ENCODE measurements at places on chromosomes 3 and 15. TPM values are rescaled to one million over a fixed set of nuclear protein-coding genes. Genes with fewer than 3 reads are reported as not detected.

The PSMD6 gene
- 136 TPM for total RNA-seq

The GASK1A gene
- total RNA-seq: not detected

The IL17RB gene
- total RNA-seq: 2.1 TPM

The RPS27L gene
- total RNA-seq: 214 TPM

The GPR149 gene
- total RNA-seq: not detected

The TOMM70 gene
- total RNA-seq: 64.5 TPM

The GP9 gene
- not detected for total RNA-seq

DNA sequence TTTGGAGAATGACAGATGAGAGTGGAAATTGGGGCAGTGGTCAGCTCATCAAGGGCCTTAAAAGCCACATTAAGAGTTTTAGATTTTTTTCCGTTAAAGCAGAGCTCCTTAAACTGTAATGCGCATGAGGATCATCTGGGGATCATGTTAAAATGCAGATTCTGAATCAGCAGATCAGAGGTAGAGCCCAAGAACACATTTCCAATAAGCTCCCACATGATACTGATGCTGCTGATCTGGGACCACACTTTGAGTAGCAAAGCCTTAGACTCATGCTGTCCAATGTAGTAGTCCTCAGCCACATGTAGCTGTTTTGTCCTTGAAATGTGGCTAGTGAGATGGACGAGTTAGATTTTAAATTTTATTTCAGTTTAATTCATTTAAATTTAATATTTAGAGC, 26.3 kb upstream of the POMGNT2 start:
- no peak for DNase-seq

DNA sequence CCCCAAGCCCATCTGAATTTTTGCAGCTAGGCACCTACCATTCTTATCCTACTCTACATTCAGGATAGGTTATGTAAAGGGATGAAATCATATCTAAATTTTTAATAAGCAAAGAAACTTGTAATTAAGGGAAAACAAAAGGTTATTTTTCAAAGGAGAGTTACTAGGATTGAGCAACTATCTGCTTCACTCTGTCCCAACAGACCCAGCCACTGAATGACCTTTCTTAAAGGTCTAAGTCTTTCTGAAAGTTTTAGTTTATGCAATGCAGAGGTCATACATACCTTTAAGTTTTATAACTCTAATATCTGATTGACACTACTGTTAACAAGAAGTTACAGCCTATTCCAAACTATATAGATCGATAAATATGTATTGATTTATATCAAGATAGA, 209.2 kb upstream of the CTNNB1 start:
- DNase-seq: no peak

DNA sequence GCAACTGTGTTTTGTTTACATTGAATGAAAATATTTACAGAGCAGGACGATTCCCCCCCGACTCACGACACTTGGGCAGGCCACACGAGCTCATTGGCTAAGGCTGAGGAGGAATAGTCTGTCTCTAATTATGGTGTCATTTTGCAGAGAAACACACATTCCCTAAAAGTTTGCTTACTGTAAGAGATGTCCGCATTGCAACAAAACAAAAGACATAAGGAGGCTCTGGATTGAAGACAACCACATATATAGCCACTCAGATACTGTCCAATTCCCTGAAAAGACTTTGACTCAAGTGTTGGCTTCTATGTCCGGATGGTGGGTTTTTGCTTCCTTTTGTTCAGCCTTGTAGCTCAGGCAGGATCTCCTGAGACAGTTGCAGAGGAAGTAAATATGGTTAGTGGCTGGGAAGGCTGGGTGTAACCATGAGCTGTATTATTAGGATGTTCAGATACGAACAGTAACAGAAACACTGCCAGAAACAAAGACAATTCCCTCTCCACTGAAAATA, 170.4 kb downstream of the KLHL25 start:
- no peak for DNase-seq

DNA sequence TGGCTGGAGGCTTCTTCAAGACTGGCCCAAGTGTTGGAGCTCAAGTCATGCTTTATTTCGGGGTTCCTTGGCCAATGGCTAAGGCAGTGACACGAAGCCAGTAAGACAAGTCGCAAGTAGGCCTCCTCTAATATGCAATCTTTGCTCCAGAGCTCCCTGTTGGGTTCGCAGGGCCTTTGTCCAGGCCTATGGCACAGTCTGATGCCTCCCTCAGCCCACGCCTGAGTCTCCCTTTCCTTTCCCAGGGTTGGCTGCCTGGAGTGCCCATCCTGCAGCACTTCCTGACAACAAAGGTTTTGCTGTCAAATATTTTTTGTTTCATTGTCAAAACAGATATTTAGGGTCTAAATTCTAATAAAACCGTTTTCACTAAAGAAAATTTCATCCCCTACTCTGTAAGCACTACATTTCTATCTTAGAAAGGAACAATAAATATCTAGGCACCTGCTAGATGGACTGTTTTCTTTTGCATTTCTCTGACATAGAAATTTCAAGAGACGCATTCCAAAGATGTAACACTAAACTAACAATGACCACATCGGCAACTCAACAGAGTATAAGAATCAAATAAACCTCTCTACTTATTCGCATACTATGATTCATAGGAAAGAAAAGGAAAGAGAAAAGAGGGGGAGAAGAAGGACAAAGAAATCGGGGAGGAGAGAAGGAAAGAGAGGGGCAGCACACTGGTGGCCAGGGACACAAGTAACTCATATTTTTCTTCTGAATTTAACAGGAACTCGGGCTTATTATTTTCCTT, 393.1 kb upstream of the ATP11B start:
- DNase-seq: no peak

DNA sequence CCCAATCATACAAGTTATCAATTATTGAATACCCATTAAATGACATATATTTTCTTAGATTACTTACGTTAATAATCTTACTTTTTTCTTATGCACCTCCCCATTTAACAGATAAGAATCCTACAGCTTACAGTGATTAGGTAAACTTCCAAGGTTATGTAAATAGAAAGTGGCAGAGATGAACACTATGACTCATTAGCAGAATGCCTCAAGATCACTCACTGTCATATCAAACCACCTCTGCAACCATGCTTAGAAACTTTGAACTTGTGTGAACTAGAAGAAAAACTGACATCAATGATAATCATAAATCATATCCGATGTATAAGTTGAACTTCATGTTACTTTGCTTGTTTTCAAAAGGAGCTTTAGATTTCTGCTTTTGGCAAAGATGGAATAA, 911.6 kb upstream of the ARPP21 start:
- no peak for DNase-seq

- DNase-seq: no peak
Observed at GRCh38 chr15:93029836-93030429, 59.1 kb downstream of the RGMA start.

DNA sequence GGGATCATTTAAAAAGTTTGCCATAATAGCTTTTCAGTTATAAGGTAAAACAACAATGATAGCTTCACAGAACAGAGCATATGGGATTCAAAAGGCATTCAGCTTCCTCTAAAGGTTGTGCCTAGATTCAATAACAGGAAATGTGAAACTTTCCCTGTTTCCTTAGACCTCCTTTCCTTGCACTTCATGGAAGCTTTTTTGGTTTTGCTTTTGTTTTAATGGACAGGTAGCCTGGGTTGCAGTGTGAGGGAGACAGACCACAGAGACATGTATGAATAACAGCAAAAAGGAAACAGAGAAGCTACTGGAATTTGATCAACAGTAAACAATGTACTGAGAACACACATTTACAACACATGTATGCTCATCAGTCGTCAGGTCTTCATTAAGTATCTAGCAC, 2.3 kb upstream of the TNFAIP8L3 start:
- no peak for DNase-seq

GRCh38 chr3:145681181-145681580, 479.8 kb downstream of the PLOD2 start:
- no peak for DNase-seq

- DNase-seq: no peak
Observed at GRCh38 chr3:117447419-117447818, 737.8 kb downstream of the TUSC7 start.

- no peak for DNase-seq
Observed at GRCh38 chr15:100291106-100291505, 50.7 kb downstream of the ADAMTS17 start.

DNA sequence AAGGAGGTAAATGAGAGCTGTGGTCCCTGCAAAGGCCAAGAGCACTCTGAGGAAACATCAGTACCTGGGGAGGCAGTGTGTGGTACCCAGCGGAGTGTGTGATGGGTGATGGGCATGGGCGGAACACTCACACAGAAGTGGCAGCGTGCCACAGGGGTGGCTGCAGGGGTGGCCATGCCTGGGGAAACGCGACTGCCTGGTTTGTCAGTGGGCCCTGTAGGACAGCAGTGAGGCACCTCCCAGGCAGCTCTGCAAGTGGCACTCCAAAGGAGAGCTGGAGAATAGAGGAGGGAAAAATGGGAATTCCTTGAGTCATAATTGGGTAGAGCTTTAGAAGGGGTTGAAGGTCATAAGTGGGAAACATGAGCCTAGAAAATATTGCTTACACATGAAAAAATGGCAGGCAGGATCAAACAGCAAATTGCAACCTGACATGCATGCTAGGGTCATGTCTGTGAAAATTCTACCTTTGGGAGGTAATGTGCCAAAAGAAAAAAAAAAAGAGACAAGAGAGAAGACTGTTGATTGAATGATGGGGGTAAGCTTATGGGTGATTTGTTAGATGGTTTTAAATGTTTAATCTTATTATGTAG, 138.4 kb downstream of the RPLP1 start:
- no peak for DNase-seq

GRCh38 chr3:112908252-112908651, 61.6 kb upstream of the CD200R1L start:
- no peak for DNase-seq

- no peak for DNase-seq
Observed at GRCh38 chr3:96169111-96169766, 645.2 kb upstream of the EPHA6 start.

DNA sequence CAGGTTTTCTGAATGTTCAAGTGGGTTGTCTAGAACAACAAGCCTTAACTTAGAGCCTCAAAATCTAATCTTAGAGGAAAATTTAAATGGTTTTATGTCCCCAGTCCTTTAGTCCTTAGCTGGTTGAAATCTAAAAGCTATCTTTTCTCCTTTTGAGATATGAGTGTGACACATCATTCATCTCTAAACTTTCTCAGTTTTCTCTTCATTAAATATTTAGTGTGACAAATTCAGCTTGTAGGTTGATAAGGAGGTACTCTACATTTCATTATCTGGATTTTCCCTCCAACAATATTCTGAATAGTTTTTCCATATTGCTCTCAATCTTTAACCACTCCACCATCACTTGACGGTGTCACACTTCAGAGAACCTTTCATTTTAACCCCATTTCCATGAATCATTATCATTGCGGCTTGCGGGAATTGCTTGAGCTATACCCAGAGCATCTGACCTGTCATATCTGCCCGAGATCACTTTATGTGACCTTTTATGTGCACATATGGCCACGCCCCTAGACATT, 16.1 kb upstream of the ATP8B4 start:
- no peak for DNase-seq

DNA sequence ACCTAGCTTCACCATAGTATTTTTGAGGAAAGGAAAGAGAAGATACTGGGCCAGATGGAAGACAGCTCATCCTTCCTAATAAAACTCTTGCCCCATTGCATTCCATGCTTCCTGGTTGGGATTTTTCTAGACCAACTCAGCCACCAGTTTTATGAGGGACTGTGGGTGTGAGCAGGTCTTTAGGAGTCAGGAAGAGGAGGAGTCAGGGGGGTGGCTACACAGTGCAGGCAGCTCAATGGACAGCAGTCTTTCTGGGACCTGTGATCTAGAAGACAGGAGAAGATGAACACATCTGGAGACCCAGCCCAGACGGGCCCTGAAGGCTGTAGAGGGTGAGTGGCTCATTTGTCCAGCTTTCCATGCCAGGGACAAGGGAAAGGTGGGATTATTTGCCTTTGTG, at the start of gene NOX5:
NOX5 (plus strand) TSS at position 242 of the 400 bp plus-strand sequence; CDS start at position 283, 41 bp downstream.
- no peak for DNase-seq

DNA sequence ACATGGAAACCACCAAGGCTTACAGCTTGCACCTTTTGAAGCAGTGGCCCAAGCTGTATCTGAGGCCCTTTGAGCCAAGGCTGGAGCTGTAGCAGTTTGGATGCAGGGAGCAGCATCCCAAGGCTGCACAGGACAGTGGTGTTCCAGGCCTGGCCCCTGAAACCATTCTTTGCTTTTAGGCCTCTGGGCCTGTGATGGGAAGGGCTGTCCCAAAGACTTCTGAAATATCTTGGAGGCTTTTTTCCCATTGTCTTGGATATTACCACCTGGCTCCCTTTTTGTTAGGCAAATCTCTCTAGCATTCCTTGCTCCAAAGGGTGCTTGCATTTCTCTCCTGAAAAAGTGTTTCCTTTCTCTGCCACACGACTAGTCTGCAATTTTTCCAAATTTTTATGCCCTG, 302.8 kb upstream of the MDFIC2 start:
- DNase-seq: no peak

DNA sequence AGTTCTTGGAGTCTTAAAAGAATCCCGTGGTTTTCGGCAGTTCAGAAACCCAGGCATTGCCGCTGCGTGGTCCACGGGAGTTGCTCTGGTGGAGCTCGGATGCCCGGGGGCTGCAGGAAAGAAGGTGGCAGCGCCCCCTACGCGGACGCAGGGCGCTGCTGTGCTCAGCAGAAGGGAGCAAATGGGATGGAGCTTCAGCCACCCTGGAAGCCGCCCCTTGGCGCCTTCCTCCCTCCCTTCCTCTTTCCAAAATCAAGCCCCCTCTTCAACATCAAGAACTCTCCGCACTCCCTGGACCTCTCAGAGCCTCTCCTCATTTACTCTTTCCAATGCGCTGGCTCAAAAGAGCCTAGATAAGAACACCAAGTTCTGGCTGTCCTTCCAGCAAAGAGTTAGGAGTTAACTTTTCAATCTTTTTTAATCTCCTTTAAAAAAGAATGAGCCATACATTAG, 880 bp upstream of the CHRNA7 start:
- no peak for DNase-seq

DNA sequence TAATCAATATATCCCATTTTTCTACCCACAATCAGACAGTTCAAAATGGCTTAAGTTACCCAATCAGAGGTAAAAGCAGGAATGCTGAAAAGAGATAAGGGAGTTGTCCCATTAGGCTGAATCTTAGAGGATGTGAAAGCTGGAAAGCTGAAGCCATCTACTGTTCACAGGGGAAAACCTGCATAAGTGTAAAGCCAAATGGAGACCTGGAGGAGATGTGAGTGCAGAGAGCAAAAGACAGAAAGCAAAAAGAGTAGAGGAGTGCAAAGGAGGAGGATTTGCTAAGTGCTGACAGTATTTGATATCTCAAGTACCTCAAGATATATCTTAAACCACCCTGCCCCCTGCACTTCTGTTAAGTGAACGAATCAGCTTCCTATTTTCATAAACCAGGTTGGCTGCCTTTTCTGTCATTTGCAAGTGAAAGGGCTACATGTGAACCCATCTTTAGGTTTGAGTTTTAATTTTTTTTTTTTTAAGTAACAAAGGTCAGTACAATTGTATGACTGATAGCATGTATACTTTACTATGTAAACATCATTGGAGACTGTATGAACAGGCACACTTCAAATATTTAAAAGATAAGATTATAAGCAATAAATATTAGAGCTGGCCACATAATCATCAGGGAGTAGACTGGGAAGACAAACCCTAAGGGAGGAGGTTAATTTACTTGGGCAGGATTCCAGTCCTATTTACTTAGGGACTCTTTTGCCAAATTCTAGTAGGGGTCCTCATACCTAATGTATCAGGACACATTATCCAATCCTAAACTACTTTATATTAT, 22.8 kb upstream of the P2RY1 start:
- DNase-seq: no peak
